ENCODE measurements at places on chromosomes 6 and 20.

DNA sequence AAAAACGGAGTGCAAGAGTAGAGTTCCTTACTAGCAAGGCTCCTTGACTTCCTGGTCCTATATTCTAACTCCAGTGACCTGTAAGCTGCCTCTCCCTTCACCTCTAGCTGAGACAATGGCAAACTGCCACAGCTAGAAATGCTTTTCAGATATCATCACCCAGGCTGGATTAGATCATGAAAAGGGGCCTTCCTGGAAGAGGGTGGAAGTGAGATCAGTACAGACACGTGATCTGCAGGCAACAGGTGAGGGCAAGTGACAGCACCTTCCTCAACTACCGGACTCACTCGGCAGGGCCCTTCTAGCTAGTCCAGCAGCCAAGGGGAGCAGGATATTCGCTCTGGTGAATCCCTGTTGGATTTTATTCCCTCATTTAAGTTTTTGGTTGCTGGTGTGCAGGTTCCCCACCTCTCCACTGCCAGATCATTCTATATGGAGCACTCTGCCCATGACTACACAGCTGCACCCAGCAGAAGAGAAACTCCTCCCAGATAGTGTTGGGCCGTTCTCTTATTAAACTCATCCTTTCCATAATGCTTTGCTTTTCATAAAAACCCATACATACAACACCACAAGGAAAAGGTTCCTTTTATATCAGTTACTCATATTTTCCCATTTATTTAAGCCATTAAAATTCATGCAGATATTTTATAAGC lies 26.4 kb upstream of the FAM83C start:
- DNase-seq = no peak

DNA sequence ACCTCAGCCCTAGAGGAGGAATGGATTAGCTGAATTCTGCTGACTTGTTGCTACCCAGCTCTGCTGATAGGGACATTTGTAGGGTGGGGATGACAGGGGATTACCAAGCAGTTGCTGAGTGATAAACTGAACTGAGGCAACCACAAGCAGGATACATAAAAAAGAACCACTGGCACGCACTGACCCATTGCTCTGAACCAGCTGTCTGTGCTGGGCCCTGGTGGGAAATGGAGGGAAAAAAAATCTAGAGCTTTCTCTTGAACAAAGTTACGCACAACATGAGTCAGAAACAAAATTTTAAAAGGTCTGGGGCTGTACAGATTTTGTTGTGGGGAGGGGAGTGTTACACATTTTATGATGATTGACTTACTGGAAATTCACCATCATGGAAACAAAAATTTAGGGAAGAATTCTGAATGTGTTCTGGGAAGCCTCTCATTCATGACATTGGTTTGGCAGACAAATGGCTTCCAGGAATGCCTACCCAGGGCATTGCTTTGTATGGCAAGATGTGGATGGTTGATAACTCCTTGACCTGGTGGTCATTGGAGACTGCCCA lies 37.7 kb downstream of the FOXO3 start:
- peak; percentile 22 for DNase-seq

- no peak for DNase-seq
Observed at GRCh38 chr6:80967609-80968008, 784.9 kb downstream of the TENT5A start.

- DNase-seq = no peak
Observed at GRCh38 chr6:44131892-44132291, 4.5 kb downstream of the TMEM63B start.

DNA sequence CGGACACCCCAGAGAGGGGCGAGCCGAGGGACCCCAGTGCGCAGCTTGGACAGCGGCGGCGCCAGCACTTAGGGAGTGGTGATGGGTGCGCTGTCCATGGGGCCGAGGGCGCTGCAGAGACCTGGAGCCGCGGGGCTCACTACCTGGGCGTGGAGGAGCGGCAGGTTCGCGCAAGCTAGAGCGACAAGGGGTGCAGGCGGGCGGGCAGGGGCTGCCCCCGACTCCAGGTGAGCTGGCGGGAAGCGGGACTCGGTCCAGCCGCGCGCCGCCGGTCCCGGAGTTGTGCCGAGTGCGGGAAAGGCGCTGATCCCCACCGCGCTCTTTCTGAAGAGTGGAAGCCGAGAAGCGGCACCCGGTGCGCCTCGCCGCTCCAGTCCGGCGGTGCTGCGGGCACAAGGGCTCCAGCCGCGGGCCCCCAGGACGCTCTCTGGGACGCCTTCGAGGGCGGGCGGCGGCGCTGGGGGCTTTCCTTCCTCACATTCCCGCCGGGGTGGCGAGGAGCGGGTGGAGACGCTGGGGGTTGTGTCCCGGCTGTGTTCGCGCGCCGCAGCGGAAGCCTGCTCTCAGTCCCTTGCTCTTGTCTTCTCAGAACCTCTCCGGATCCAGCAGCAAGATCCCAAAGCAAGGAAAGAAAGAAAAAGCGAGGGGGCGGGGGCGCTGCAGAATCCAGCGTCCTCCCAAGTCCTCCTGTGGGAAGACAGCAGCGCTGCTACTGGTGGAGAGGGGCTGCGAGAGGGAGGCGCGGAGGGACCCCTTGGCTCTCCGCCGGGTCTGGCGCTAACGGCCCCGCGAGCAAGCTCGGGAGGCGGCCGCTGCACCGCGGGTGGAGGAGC lies at the start of gene B3GAT2:
Gene B3GAT2, minus strand, starts transcription at position 610 of the 833 bp plus-strand sequence. CDS start 631 bp downstream, outside the sequence.
- peak; percentile 6 for DNase-seq

- no peak for DNase-seq
Observed at GRCh38 chr20:2390951-2391675, 10.4 kb downstream of the TGM6 start.

GRCh38 chr20:39399463-39399862 lies 437.3 kb downstream of the DHX35 start:
- DNase-seq = no peak

GRCh38 chr6:118918329-118918725 lies 16.6 kb downstream of the MCM9 start:
- DNase-seq = no peak

- no peak for DNase-seq
Observed at GRCh38 chr6:134347885-134348805, 30.2 kb upstream of the SGK1 start.

- DNase-seq = peak; percentile 51
Observed at GRCh38 chr6:32194825-32195651, 2.6 kb upstream of the GPSM3 start.

DNA sequence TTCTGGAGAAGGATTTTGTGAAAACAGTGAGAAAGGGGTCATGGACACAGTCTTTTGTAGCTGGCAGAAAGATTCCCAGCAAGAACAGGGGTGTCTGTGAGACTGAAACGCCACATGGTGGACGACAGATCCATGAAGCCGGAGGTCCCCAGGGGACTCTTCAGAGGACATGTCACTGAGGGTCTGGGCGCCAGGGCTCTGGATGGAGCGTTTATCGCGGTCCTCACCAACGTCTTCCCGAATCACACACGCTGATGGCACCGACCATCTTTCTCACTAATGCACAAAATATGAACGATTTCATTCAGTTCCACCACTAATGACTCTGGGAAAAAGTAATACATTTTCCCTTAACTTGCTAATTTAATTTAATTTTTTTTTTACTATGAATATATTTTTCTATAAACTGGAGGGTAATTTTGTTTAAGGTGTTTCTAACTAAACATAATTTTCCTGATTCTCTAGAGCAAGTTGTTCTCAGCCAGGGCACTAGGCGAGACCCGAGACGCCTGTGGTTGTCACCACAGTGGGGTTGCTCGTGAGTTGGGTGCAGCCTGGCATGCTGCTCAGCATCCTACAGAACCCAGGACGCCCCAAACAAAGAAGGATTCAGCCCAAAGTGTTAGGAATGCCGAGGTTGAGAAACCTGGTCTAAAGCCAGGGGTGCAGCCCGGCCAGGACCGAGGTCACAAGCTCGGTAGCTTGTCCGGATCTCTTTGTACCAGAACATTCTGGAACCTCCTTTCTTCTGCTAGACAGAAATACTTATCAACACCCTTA lies 306.2 kb downstream of the TAF4 start:
- DNase-seq = no peak

GRCh38 chr6:70831427-70831826 lies 125.4 kb downstream of the B3GAT2 start:
- DNase-seq = no peak

GRCh38 chr20:41531518-41532275 lies 86.5 kb downstream of the CHD6 start:
- no peak for DNase-seq

GRCh38 chr6:75431379-75431778 lies 62.2 kb downstream of the FILIP1 start:
- DNase-seq = no peak

DNA sequence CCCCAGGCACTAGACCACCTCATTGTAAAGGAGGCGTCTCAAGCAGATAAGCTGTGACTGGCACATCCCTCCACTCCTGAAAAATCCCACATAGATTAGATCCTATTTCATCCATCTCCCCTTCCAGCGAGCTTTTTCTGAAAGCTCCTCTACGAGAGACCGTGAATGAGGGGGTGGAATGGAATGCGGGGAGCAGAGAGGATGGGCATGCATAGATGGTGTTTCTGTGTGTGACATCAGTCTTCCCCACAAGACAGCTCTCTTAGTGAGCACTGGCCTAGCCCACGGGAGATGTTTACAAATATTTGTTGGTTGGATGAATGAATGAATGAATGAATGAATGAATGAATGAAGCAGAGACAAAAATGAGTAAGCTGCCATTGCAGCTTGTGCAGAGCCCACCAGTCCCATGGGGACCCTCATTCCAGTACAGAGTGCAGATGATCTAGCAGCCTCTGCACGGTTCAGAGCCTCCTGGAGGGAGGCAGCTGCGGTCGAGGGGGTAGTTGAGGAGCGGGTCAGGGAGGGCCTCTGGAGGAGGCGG lies 98.4 kb downstream of the DLGAP4 start:
- no peak for DNase-seq

DNA sequence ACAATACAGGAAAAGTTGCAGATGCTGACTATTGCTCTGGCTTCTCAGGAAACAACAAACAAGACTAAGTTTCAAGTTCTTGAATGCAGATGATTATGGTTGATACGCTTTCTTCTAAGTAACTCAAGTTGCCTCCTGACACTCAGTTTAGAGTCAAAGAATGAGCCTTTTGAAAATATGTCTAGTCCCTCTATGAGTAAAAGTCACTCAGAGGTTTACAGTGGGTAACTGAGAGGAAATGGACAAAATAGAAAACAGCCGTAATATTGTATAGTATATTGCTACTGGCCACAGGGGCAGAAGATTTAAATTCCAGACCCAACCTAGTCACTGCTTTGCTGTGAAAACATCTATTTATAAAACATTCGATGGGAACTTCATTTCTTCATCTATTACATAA lies 280.0 kb upstream of the ID4 start:
- no peak for DNase-seq

DNA sequence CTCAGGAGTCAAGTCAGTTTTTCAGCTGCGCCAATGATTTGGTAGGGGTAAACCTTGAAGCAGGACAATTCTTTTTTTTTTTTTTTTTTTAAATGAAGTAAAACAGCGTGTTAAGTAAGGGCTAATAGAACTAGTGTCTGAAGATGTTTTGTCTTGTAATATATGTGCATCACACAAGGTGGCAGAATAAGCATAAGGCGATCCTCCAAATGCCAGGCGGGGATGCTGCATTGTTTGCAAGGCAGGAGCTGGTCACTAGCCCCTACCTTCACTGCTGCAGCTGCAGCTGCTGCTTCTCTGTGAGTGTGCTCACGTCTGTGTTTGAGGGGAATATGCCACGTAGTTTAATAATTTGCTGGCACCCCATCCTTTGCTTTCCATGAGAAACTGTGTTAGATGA lies 272.7 kb upstream of the MAP3K7 start:
- DNase-seq = no peak

- DNase-seq = no peak
Observed at GRCh38 chr6:70411542-70412251, 1.6 kb upstream of the FAM135A start.

DNA sequence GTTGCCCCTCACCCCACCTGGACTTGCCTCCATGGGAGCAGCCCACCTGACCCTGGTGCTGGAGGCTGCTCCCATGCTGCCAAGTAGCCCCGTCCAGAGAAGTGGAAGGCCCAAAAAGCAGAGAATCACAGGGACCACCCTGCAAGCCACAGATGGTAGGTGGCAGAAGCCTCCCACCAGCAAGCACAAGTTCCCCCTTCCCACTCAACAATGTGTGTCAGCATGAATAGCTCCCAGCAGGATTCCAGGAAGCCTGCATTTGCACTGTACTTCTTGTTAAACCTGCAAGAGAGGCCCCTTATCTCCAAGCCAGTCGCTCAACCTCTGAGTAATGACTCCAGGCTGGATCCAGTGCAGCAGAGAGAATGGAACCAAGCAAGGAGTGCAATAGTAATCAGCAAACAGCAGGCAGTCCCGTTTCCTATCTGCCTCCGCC lies 180.8 kb upstream of the CST7 start:
- no peak for DNase-seq

Measured in activated CD4-positive, alpha-beta T cell treated with anti-CD3 and anti-CD28 coated beads for 48 hours (primary cell).